ENCODE measurements at places on chromosomes 6 and 20.

DNA sequence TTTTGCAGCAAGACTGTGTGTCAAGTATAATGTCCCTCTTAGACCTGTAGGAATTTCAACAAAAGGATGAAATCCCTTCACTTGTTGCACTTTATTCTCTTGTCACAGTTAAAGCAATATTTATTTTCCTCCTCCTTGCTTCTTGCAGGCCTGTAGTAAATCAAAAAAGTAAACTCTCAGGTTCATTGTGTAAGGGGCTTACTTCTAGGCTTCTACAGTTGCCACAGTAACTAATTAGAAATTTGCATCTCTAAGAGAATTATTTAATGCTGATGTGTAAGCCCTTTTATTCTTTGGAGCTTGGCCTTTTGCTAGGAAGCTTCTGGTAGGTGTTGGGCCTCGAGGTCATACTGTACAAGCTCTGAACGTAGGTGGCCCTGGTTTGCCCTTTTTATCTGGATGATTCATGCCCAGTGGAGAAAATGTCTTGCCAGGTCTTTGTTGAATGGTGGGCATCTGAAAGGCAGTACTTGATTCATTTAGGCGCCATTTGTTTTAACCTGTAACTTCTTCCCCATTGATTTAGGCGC lies 47.4 kb upstream of the OLIG3 start:
- DNase-seq = no peak

DNA sequence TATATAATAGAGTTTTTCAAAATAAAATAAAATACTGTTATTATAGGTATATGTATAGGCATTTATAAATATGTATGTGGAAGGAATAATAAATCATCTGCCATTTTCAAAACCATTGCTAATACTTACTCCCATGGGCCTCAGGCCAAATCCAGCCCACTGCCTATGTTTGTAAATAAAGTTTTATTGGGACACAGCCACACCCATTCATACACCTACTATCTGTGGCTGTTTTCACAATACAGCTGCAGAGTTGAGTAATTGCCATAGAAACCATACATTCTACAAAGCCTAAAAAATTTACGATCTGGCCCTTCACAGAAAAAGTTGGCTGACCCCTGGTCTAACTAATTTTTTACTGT lies 9.5 kb downstream of the ALDH5A1 start:
- no peak for DNase-seq

DNA sequence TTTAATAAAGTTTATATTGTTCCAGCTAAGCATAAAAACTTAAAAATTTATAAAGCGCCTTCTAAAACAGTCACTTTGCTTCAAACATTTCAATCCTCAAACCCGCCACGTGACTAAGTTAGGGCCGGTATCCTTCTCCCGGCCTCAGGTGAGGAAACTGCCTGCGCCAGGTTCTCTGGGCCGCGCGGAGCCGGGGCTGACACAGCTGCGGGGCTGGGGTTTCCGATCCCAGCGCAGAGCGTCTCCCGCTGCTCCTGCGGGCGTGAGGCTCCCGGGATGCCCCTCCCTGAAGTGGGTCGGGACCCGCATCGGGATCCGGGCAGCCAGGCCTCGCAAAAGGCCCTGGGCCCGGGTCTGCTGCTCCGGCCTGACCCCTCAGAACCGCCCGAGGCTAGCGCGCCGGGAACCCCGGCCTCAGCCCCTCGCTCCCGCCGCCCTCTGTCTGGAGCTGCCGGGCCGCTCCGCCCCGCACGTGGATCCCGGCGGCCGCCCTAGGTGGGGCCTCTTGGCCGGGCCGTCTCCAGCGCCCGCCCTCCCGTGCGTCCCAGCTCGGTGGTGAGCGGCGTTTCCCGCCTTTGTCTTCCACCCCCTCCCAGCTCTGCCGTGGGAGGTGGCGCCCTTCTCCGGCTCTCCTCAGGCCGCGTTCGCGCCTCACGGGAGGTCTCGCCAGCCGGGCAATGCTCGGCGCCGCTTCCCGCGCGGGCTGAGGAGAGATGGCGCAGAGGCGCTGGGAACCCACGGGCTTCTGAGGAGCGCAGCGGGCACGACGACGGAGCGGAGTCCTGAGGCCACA lies 267.9 kb downstream of the DLL1 start:
- DNase-seq = no peak

GRCh38 chr20:62745279-62745951 lies 36.8 kb downstream of the NTSR1 start:
- no peak for DNase-seq

- no peak for DNase-seq
These were observed 79.0 kb downstream of the NRSN1 start for GRCh38 chr6:24205020-24205492.

DNA sequence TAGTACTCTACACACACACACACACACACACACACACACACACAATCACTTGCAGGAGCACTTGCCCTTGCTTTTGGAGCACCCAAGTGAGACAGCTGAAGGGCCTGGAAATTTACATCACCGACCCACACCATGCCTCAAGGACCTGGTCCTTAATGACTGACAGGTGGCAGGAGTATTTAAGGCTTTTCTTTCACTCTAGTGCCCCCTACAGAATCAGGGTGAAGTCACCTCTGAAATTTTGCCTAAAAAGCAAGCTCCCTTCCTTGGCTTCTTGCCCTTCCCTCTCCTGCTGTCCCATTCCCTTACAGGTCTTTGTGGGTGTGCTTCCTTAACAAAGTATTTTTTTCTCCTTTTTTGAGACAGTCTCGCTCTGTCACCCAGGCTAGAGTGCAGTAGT lies 353.5 kb upstream of the IRAK1BP1 start:
- DNase-seq = no peak

DNA sequence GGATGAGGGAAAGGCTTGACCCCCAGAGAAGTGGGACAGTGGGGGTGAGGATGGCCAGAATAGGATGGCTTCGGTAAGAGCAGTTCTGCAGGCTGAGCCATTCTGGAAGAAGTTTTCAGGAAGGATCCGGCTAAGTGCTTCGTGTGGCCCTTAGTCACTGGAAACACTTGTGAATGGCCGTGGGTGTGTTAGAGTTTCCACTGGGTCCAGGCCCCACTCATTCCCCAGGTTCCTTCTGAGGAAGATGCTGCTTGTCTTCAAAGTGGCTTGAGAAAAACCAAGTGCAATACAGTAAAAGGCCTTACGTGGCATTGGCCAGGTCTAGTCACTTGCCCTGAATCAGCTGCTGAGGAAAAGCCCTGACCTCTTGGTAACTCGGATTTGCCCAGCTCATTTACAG lies 27.9 kb downstream of the MANBAL start:
- DNase-seq = no peak

DNA sequence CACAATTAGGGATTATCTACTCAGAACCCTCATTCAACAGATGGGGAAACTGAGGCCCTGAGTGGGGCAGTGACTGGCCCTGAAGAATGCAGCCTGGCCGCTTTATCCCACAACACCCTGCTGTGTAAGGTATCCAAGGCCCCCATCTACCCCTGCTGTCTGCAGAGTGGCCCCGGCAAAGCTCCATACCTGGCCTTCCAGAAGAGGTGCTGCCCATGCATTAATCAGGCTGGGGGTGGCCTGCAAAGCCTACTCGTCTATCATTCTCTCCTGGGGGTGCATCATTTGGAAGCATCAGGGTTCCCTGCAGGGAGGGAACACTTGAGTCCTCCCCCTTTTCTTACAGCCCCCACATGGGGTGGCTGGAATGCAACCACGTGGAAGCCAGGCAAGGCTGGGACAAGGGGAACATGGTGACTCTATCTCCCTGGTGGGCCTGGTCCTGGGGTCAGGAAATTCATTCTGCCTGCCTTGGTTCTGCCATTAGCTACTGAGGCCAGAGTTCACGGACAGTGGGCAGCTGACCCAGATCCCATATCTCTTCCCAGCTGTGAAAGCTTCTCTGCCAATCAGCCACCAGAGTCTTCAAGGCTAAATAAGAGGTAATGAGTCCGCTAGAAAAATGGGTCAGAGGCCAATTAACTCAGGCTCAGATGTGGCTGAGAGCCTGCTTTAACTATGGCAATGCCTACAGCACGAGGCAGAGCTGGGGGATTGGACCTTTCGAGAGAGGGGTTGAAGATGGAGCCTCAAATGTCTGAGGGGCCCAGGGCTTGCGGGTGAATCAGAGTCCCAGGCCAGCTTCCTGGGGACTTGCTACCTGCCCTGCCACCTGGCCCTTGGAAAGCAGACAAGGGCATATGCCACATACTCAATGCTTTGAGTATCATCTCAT lies 72.3 kb upstream of the TOX2 start:
- no peak for DNase-seq

GRCh38 chr6:72672906-72673305 lies 51.0 kb downstream of the KCNQ5 start:
- no peak for DNase-seq

Data from CD4-positive, alpha-beta T cell treated with Interleukin-1 beta for 1 hour (primary cell).